ENCODE measurements at places on chromosomes 3 and 15.

DNA sequence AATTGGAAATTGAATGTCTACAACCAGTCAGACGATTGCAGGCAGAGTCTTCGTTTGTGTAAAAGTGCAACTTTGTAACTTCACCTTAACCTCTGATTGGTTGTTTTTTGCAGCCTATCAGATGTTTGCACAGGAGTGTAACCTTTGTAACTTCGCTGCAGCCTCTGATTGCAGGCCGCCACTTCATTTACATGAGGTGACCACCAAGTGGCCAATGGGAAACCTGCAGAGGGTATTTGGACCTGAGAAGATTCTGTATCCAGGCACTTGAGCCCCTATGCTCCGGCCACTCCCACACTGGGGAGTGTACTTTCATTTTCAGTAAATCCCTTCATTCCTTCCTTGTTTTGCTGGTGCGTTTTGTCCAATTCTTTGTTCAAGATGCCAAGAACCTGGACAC, 68.1 kb upstream of the PFN2 start:
- DNase-seq, result no peak

GRCh38 chr3:69309814-69310213, 76.1 kb downstream of the FRMD4B start:
- DNase-seq, result no peak

DNA sequence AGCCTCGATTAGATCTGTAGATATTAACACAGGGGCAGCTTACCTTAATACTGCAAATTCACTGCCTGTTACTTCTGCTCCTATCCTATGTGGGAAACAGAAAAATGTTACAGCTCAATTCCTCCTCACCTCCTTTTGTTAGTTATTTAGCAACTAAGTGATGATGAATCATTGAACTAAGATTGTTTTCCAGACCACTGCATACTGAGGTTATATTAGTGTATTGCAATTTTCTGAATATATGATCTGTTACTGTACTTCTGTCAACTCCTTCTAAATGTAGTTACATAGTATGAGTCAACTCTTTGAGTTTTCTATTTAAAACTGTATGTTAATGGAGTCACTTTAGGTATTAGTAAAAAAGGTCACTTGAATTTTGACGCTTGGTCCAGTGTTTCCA, 331.5 kb upstream of the SLCO3A1 start:
- DNase-seq, result no peak

DNA sequence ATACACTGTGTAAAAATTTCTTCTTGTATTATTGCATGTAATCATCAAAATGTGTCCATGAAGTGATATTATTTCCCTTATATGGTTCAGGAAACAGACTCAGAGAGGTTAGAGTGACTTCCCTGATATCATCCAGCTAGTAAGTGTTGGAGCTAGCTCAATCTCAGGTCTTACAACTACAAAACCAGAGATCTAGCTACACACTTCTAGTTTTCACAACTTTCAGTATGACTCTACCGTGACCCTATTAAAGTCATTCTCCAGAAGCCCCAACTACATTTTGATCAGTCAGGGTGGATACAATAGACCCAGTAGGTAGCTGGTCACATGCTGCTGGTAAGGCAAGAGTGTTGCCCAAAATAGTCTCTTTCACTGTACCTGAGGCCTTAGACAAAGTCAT, 165.3 kb downstream of the GOLIM4 start:
- DNase-seq, result no peak

GRCh38 chr15:89335298-89336041, 846 bp upstream of the POLG start:
- DNase-seq, result no peak

DNA sequence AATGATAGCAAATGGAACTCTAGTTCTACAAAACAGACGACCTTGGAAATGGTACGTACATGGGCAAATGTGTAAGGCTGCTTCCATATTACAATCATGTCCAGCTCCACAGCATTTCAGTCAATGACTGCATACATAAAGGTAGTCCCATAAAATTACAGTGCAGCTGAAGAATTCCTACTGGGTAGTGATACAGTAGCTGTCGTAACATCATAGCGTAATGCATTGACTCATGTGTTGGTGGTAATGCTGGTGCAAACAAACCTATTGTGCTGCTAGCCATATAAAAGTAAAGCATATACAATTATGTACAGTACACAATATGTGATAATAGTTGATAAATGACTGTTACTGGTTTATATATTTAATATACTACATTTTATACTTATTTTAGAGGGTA, 18.5 kb downstream of the TTC23 start:
- DNase-seq, result no peak

- no peak for DNase-seq
These were observed 330.3 kb downstream of the CLSTN2 start for GRCh38 chr3:140265302-140265701.

GRCh38 chr3:57958642-57959422, 49.4 kb upstream of the FLNB start:
- peak; percentile 37 for DNase-seq

DNA sequence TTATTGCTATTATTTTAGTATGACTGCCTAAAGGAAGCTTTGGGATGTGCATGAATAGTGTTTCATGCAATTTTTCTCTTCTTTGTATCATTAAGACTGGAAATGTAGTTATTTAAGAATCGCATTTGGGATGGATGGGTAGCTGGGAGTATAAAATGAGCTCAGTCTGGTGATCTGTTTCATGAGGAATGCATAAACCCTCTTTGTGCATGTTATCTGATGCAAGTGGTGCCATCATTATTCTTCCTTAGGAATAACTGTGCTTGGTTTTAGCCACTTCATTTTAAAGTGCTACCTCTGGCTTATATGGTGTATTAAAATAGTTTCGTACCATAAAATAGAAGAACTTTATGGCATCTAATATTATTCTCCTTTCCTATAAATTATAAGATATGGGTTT, 535.6 kb downstream of the GRM7 start:
- DNase-seq, result no peak

- DNase-seq, result no peak
These were observed 15.0 kb downstream of the MBNL1 start for GRCh38 chr3:152283492-152284381.

- DNase-seq, result no peak
These were observed 24.1 kb upstream of the ARHGEF3 start for GRCh38 chr3:56825567-56826438.

DNA sequence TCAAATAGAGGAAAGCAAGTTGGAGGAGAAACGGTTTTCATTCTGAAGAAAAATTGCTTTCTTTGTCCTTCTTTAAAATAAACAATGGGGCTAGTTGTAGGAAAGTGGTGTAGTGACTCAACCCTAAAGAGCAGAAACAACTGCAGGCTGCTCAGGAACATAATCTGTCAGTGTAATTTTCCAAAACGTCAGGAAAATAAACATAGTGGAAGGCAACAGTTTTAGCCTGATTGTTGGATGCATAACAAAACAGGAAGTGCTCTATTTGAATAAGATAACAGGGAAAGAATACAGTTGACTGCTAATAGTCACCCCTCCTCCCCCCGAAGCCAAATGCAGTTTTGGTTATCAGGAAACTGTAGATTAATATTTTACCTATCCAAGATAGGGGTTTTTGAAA, 167.6 kb downstream of the ECT2 start:
- no peak for DNase-seq

GRCh38 chr3:52004163-52004787, 8.6 kb upstream of the RPL29 start:
- DNase-seq, result peak; percentile 72

DNA sequence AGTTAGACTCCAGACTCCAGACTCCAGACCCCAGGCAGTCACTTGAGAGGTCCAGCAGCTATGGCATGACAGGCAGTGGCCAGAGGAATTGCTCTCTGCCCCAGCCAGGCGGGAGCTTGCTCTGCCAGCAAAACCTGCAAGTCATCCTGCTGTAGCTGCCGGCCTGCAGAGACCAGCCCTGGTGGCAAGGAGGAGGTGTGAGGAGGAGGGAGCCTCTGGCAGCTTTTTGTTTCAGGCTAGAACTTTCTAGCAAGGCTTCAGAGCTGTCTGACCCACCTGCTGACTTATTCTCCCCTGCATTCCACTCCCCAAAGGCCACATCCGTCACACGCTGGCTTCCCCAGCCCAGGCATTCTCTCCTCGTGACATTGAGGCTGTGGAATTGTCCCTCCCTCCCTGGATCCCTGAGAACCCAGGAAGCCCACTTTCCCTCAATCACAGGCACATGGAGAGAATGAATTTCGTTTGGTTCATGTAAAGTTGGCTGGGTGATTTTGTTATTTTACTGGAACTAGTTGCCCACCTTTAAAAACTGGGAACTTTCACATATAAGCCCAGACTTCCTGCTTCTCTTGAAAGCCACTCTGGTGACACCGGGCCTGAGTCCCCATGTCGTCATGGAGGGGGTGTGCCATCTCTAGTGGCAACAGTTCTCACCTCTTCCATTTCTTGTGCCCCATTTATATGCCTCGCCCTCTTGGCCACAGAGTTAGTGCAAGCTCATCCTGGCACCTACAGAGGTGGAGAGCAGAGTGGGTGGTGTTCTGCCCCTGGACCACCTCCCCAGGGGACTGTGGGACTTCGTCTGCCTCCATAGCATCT, 82.7 kb downstream of the ABHD5 start:
- DNase-seq, result peak; percentile 33

- DNase-seq, result no peak
These were observed 324.9 kb upstream of the COL8A1 start for GRCh38 chr3:99313485-99313884.

DNA sequence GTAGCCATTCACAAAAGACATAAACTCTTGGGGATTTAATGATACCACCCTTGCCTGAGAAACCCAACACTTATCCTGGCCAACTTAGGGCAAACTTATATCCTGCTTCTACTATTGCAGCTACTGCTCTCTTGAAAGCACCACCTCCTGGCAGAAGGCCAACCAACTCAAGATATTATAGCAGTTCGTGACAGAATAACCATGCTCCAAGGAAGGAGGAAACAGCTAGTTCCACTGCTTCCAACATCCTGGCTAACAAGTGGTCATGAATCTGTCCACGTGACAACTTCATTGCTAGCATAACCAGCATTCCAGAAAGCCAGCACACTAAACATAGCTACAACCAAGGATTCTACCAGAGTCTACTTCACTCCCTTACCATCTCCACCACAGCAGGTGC, 1037.5 kb downstream of the TBL1XR1 start:
- no peak for DNase-seq

- no peak for DNase-seq
These were observed 103.2 kb upstream of the ST8SIA2 start for GRCh38 chr15:92290359-92290992.

GRCh38 chr3:128281056-128281455, 127.8 kb downstream of the EEFSEC start:
- no peak for DNase-seq

DNA sequence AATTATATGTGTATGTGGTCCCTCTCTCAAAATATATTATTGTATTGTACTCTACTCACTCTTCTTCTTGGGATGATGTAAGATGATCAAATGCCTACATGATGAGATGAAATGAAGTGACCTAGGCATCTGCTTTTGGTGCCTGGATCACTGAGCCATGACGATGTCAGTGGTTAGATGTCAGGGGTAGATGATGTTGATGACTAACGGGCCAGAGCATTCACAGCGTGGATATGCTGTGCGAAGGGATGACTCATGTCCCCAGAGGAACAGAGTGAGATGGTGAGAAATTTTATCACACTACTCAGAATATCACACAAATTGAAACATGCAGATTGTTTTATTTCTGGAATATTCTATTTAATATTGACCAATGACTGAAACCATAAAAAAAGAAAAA, 233.9 kb upstream of the CADM2 start:
- no peak for DNase-seq

DNA sequence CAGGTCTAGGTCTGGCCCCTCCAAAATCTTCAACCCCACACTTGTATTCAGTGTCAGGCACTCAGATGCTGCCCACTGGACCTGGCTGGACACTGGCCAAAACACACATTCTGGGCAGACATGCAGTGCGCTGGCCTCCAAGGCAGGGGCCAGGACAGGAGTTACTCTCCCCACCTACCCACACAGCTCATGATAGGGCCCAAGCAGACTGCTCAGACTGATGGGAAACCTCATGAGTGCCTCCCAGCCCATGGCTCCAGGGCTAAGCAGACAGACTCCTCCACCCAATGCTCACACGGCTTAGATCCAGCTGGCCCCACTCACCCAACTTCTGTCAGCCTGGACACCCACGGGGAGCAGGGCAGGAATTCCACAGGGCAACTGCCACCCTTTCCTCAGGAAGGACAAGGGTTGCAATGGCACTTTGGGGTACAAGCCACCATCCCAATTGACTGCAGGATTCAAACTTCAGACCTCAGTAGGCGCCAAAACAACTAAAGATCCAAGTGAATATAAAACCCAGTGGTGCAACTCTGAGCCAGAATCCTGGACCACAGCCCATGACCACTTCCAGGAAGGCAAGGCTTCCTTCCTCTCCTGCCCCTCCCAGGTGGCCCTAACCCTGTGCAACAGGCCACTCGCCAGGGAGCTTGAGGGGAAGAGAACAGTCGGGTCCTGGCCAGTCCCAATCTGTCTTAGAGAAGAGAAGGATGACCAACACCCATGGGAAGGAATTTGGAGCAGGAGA, 1.4 kb downstream of the LTF start:
- DNase-seq, result peak; percentile 45

DNA sequence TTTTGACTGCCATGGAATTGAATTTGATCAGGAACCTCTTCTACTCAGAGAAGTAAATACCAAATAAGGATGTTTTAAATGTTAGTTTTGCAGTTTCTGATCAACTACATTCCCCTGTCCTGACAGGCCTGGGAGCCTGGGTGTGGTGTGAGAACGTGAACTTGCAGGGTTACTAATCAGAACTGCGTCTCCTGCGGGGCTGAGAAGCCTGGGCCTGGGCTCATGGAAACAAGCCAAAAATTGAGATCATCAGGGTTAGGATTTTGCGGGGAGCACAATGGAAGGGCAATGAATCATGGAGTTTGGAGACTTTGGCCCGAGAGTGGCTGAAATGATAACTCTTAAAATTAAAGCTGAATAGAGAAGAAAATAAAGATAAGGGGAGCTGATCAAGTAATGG, 47.8 kb upstream of the C3orf70 start:
- no peak for DNase-seq

DNA sequence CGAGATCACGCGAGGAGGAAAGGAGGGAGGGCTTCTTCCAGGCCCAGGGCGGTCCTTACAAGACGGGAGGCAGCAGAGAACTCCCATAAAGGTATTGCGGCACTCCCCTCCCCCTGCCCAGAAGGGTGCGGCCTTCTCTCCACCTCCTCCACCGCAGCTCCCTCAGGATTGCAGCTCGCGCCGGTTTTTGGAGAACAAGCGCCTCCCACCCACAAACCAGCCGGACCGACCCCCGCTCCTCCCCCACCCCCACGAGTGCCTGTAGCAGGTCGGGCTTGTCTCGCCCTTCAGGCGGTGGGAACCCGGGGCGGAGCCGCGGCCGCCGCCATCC, 1.1 kb upstream of the SETD5 start:
- no peak for DNase-seq

DNA sequence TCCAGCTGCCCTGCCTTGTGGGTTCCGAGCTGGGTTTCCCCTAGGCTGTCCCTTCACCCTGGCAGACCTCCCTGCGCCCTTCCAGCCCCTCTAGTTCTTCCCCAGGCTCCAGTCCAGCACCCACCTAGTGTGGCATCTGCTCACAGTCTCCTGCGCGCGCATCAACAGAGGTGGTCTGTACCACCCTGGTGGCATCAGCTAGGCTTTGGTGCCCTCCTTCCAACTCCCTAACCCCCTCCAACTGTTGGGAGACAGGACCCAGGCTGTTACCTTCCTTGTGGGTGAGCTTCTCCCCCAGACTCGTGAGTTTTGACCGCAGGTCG, 8.0 kb downstream of the CALML4 start:
- no peak for DNase-seq

GRCh38 chr15:89104172-89104564, 15.9 kb downstream of the ABHD2 start:
- DNase-seq, result no peak

- no peak for DNase-seq
These were observed 10.6 kb upstream of the TM4SF4 start for GRCh38 chr3:149463921-149464320.

- no peak for DNase-seq
These were observed 207.6 kb downstream of the ADAMTS17 start for GRCh38 chr15:100134089-100134583.
